Activated T-cell treated with anti-CD3 and anti-CD28 coated beads for 1 hour (primary cell): ENCODE measurements at places on chromosomes 16 and 17.
A peak's percentile ranks its signal among the peaks of the same experiment; 100 is the strongest.

DNA sequence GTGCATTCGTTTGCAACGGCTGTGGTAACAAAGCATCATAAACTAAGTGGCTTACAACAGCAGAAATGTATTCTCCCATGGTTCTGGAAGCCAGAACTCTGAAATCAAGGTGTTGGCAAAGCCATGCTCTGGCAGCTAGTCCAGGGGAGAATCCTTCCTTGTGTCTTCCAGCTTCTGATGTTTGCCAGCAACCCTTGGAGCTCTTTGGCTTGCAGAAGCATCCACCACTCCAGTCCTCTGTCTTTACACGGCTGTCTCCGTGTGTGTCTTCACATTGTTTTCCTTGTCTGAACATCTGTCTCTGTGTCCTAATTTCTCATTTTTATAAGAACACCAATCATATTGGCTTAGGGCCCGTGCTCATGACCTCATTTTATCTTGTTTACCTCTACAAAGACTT is 265.3 kb upstream of the HSBP1 start:
- DNase-seq: no peak

DNA sequence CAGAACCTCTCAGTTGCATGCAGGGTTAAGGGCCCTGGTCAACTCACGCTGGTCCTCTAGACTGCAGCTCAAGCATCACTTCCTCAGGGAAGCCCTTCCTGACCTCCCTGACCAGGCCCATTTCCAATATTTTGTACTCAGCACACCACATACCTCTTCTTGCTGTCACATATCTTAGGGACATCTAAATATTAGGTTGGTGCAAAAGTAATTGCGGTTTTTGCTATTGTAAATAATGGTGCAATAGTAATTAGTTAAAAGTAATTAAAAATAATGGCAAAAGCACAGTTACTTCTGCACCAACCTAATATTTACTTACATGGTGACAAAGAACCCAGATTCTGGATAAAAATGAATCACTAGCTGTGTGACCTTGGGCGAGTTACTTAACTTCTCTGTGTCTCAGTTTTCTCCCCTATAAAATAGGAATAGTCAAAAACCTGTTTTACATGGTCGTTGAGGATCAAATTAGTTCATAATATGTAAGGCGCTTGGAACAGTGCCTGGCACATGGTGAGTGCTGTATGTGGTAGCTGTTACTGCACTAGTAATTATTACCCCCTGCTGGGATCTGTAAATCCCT is 177.4 kb downstream of the PRKCB start:
- DNase-seq: no peak

GRCh38 chr17:15321556-15322251 is 19.7 kb downstream of the TEKT3 start:
- no peak for DNase-seq

GRCh38 chr17:31697838-31698237 is 161.2 kb downstream of the COPRS start:
- DNase-seq: no peak

DNA sequence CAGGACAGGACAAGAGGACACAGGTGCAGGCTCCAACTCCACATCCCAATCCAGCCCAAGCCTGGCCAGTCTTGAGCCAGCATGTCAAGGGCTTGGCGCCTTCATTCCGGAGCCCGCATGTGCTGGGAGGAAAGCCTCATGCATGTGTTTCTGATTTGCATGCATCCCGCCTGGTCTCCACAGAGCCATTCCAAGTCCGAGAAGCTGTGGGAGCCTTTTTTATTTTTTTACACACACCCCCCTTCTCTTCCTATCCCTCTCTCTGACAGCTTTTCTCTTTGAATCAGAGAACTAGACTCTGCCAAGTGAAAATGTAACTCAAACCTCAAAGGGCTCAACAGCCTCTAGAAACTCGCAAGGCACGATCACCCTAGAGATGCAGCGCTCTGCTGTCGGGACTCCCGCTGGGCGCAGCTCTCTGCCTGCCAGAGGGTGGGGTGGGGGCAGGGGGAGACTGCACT is 45.1 kb downstream of the NOG start:
- no peak for DNase-seq

DNA sequence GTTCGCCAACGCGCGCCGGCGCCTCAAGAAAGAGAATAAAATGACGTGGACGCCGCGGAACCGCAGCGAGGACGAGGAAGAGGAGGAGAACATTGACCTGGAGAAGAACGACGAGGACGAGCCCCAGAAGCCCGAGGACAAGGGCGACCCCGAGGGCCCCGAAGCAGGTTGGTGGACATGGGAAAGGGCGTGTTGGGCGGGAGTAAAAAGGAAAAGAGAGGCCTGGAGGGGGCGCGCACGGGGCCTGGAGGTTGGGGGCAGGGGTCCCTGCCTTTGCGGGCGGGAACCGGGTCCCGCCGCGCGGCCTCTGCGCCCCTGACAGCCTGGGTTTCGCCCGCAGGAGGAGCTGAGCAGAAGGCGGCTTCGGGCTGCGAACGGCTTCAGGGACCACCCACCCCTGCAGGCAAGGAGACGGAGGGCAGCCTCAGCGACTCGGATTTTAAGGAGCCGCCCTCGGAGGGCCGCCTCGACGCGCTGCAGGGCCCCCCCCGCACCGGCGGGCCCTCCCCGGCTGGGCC is 2.1 kb downstream of the IRX5 start:
- DNase-seq: no peak

GRCh38 chr16:75614066-75614897 is 8.8 kb downstream of the ADAT1 start:
- no peak for DNase-seq

- peak; percentile 44 for DNase-seq
These were observed 17.2 kb upstream of the NUDT16L1 start for GRCh38 chr16:4675864-4676786.

GRCh38 chr17:3683054-3683511 is 12.9 kb downstream of the P2RX5 start:
- peak; percentile 47 for DNase-seq

GRCh38 chr16:8083560-8083959 is 506.8 kb downstream of the TMEM114 start:
- no peak for DNase-seq

- no peak for DNase-seq
These were observed 14.3 kb downstream of the DYNLL2 start for GRCh38 chr17:58097384-58098088.

GRCh38 chr17:1797323-1797722 is 32.4 kb downstream of the SMYD4 start:
- no peak for DNase-seq

GRCh38 chr17:39352986-39353385 is 48.4 kb downstream of the FBXL20 start:
- DNase-seq: no peak

DNA sequence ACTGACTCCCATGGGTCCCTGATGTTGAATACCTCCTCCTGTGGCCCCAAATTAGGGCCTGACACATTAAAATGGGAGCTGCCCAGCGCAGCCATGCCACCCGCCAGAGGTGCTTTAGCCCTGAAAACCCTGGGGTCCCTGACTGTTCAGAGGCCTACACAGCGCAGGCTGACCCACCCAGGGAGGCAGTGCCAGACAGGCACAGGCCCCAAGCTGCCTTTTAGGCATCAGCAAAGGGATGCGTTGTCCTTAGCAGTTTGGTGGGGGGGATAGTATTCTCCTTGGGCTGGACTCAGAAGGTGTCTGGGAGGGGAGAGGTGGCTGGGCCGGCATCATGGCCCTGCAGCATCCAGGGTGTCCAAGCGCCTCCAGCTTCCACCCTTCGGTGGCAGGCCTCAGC is 1.4 kb downstream of the RAPGEFL1 start:
- no peak for DNase-seq

- DNase-seq: no peak
These were observed 21.2 kb downstream of the CRISPLD2 start for GRCh38 chr16:84840687-84841627.

- DNase-seq: no peak
These were observed 30.4 kb upstream of the ZC3H18 start for GRCh38 chr16:88539652-88540345.

DNA sequence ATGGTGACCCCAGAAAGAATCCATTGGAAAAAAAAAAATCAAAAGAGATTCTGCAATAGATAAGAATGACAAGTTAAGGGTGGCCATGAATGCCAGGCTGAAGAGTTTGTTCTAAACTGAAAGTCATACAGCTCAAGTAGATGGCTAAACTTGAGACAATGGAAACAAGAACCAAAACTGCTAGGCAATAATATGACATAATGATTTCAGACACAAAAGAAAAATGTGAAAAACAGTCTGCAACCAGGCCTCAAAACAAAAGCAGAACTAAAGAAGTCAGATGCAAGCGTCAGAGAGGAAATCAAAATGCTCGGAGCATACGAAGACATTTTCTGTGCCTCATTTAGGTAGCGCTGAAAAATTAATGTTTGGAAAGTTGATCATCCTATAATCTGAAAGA is 54.4 kb upstream of the YPEL2 start:
- DNase-seq: no peak

DNA sequence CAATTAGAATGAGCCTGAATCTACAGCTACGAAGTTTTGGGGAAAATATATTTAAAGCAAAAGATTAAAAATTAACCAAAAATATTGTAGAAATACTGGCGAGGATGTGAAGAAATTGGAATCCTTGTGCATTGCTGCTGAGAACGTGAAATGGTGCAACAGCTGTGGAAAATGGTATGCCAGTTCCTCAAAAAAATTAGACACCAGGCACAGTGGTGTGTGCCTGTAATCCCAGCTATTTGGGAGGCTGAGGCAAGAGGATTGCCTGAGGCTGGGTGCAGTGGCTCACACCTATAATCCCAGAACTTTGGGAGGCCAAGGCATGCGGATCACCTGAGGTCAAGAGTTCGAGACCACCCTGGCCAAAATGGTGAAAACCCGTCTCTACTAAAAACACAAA is 119.9 kb upstream of the TMEM97 start:
- no peak for DNase-seq

GRCh38 chr17:21269394-21269793 is 15.1 kb upstream of the MAP2K3 start:
- DNase-seq: no peak

- DNase-seq: no peak
These were observed 529.4 kb downstream of the RBFOX1 start for GRCh38 chr16:7861891-7862582.

- no peak for DNase-seq
These were observed 4.3 kb downstream of the ENDOV start for GRCh38 chr17:80419255-80419654.

GRCh38 chr17:65518256-65518655 is 43.2 kb downstream of the AXIN2 start:
- DNase-seq: no peak

DNA sequence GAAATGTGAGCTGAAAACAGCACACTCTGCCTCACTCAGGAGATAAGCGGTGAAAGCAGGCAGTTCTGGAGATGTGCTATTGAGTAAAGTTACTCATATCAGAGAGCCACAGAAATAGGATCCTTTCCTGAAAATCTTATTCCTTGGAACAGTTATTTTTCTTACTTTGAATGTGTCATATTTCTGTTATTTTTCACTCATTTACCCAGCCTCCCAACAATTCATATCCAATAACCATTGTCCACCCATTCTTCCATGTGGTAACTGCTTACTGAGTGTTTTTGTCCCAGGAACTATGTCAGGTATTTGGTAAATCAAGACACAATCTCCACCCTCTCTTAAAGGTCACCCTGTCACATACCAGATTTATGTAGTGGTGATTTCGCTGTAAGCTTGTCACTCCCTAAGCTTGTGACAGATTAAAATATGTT is 144.9 kb downstream of the PARN start:
- DNase-seq: no peak

DNA sequence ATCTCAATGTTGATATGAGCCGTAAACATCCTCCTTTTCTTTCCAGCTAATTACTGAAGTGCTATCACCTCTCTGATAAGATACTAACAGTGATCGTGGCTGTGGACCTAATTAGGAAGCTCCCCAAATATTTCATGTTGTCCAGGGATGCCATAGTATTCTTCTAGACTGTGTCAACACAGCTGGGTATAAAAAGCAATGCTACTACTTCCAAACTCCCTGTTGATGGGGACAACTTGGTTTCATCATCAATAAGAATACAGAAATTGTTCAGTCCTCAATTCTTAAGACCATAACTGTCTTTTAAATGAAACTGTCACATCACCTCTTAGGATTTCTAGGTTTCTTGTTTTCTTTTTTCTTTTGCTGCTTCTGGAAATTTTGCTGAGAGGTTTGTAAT is 530.6 kb downstream of the TOX3 start:
- no peak for DNase-seq

DNA sequence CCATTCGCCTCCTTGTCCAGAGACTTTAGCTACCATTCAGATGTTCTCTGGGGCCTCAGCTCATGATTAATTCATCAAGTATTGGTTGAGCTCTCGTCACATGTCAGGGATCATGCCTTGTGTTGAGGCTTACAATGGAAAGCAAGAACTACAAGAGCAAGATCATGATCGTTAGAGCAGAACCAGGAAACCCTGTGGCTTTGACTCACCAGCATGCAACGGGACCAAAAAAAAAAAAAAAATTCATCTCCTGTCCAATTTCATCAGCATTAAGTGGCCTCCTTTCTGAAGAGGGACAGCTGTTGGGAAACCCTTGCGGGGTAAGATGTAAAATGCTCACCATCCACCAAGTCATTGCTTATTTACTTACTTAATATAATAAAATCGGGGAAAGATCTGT is 12.1 kb upstream of the USP10 start:
- DNase-seq: no peak

- DNase-seq: no peak
These were observed 94.9 kb downstream of the TOX3 start for GRCh38 chr16:52451971-52452421.

GRCh38 chr16:23394141-23394831 is 58.7 kb downstream of the COG7 start:
- no peak for DNase-seq

DNA sequence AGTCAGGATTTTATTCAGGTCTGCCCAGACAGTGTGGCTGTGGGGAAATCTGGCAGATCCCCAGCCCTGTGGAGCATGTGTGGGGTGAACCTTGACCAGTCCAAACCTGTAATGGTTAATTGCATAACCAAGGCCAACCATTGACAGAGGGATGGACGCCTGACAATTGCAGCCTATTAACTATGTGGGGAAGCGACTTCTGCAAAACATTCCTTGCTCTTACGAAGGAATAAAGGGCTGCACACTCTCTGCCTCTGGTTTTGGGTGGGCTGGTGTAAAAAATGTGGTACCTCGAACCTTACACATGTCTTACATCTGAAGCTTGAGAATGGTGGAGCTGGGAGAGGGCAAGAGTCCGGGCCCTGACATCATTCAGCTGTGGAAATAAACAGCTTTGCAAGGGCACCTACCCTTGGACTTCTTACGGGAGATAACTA is 35.8 kb downstream of the MAF start:
- DNase-seq: no peak

GRCh38 chr16:67558859-67559258 is 3.5 kb upstream of the CTCF start:
- no peak for DNase-seq

DNA sequence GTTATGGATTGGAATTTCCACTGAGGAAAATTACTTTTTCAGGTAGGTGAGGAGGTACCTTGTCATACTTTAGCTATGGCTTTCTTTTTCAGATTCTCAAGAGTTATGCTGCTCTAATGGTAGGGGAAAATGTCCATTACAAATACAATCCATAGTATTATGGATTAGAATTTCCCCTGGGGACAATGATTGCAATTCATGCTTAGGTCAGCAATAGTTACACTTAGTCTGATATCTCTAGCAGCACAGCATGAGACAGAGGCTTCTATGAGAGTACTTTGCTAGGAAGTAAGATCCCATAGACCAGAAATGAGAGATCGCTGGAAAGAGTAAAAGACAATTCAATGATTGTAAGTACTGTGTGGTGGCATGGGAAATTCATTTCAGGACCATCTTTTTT is 949.5 kb upstream of the CDH8 start:
- DNase-seq: no peak
